Smooth muscle cell of the pulmonary artery (primary cell): ENCODE measurements at places on chromosomes 11 and 22. TPM values are rescaled to one million over a fixed set of nuclear protein-coding genes. Genes with fewer than 3 reads are reported as not detected.

The GGT1 gene
- 0.83 and 1.2 TPM in 2 replicates for total RNA-seq

The OSBPL5 gene
- 51.4 and 68.8 TPM in 2 replicates for total RNA-seq

The ASRGL1 gene
- total RNA-seq, result 0.23 and 0.59 TPM in 2 replicates

The KCNA4 gene
- total RNA-seq, result 0.07 and 0.46 TPM in 2 replicates

The PGM2L1 gene
- total RNA-seq, result 7.0 and 10.6 TPM in 2 replicates

The CECR2 gene
- total RNA-seq, result 0.03 TPM in 1 of 2 replicates, not detected in the other

The FGF3 gene
- total RNA-seq, result not detected in 2 replicates

The MAPK11 gene
- 2.9 and 7.2 TPM in 2 replicates for total RNA-seq

The SLC37A2 gene
- total RNA-seq, result 0.13 and 1.7 TPM in 2 replicates

The NXPE4 gene
- total RNA-seq, result not detected in 2 replicates

The OR51B5 gene
- total RNA-seq, result 0.13 and 0.17 TPM in 2 replicates
